ENCODE measurements at places on chromosomes 5 and 9. TPM values are rescaled to one million over a fixed set of nuclear protein-coding genes. Genes with fewer than 3 reads are reported as not detected.

DNA sequence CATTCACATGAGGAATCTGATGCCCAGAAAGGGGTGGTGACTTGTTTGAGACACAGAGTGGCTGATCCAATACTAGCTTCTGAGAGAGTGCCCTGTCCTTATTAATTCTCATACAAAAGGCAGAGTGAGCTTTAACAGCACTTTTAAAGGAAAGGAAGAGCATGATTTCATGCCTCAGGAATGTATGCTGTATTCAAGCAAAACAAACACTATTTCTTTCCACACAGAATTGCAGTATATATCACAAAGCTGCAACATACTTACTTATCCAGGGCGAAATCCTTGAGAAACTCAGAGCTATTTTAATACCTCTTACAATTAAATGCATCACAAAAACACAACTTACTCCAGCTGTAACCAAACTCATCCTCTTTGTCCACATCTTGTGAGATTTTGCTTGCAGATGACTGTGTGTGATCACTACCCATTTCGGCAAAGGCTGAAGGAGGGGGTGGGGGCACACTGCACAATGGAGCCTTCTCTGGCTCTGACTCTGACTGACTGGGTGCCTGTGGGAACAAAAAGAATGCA lies 139.8 kb downstream of the MPDZ start:
- no peak for DNase-seq

DNA sequence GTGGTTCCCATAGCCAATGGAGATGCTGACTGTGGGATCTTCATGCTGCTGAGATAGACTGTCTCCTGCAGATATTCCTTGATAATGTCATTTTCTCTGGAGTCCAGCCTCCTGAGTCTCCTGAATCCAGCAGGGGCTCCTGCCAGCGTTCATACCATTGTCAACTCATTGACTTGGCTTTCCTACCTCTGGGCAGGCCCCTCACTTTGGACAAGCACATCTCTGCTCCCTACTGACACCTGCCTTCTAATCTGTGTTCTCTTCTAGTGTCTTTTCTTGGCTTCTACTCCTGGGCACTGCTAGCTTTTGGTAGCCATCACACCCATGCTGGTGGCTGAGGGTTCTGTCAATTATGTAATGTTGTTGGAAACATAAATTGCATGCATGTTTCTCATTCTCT lies 138.0 kb downstream of the ADCY2 start:
- no peak for DNase-seq

GRCh38 chr9:114906922-114907571 lies 23.3 kb downstream of the TNFSF8 start:
- no peak for DNase-seq

The CTXN3 gene
- total RNA-seq = not detected

- DNase-seq = no peak
Measured at GRCh38 chr9:134030821-134031470, 5.7 kb downstream of the BRD3OS start.

The OR1J2 gene
- not detected for total RNA-seq

DNA sequence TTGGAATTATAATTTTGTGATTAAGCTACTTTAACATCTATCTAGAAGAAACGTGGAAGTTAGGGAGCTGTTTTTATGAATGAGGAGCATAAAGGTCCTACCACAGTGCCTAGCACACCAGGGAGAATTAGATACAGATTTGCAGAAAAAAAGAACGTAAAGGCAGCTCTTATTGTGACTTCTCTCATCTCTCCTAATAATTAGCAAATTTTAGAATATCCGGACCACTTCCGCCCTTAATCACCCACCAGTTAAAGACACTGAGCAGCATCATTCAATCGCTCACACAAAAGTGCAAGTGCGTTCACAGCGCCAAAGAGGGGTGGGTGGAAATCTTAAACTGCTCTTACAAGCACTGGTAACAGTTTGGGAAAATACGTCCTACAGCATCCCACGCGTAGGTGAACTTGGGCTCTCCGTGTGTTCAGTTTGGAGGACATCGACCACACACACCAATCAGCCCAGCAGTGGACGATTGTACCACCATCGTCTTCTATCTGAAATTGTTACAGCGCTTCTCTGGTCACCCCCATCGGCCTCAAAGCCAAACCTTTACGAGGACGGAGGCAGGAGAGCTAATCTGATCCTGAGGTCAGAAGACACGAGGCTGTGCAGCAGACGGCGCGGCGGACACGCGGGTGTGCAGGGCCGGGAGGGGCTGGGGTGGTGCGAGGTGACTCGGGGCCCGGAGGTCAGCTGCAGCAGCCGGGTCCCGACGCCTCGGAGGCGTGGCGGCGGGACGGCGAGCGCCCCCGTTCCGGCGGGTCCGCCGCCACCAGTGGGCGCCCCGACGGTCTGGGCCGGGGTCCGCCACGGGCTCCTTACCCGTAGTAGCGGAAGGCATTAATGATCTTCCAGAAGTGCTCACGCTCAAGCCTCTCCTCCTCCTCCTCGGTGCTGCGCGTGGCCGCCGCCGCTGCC lies 646 bp downstream of the CARNMT1 start:
- DNase-seq = peak; percentile 7

DNA sequence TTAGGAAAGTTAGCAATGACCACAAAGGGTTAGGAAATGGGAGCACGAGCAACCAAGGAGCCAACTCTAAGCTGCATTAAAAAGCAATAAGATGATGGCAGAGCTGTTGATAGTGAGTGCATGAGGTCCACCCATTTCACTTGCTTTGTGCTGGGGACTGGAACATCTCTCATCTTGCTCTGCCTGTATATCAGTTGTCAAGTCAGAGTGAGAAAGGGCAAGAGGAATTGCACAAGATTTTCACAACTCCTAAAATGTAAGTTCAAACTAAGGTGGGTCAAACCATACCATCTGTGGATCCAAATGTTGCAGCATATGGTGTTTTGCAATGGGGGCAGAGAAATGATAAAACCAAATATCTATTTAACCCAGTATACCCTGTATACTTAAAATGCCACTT lies 2.8 kb upstream of the ESM1 start:
- DNase-seq = no peak

DNA sequence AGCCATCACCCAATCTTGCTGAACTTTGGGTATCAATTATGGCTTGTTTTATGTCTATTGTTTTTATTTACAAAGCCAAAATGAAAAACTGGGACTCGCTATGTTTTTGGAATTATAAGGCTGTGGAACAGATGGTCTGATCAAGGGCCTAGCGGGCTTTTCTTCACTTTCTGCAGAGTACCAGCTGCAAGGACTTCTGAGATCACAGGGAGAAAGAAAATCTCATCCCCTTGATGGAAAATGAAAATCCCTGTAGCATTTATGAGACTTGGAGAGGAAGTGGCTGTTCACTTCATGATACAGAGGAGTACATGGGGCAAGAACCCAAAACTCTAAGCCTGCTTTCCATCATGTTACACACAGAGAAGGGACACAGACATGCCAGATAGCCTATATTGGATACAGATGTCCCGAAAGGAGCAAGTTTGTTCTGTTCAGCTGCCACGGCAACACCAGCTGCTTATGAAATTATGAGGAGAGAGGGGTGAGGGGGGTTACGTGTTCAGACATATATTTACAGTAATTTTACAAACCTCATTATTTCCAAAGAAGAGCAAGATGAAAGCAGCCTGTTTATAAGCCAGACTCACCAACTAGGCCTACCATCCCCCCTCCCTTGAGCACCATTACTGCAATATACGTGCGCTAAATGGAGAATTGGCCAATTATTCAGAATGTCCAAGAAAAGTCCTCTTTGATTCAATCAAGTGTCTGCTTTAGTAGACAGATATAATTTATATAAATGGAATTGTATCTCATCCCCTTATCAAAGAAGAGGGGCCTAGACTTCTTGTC lies 220.0 kb downstream of the MARCHF11 start:
- no peak for DNase-seq

DNA sequence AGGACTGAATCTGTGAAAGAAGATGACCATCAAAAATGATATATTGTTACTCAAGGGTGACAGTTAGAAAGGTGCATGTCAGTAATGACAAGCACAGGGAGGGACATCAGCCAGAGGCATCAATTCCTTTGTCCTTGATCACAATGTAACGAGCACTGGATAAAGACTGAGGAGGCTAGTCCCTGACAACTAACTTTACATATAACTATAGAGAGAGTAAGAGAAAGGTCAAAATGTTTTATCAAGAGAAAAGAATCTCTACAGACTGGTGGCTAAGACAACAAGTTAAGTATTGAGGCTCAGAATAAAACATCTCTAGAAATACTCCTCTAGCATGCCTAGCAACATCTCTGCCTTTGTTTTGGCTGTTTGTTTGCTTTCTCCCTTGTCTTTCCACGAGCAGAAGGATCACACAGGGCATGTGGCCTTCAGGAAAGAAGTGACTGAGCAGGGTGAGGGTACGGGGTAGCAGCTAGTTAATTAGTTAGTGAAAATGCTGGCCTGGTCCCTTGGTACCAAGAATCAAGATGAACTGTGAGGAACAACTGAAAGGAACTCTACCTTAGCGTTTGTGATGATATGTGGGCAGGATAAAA lies 724.1 kb upstream of the MEF2C start:
- DNase-seq = no peak

- no peak for DNase-seq
Measured at GRCh38 chr9:129576546-129577543, 44.1 kb downstream of the C9orf50 start.

GRCh38 chr9:72539824-72540347 lies 18.5 kb downstream of the TMC1 start:
- DNase-seq = no peak

GRCh38 chr9:131574730-131575640 lies 29.7 kb downstream of the PRRT1B start:
- DNase-seq = no peak

GRCh38 chr9:20884985-20885593 lies 146.4 kb downstream of the HACD4 start:
- no peak for DNase-seq

DNA sequence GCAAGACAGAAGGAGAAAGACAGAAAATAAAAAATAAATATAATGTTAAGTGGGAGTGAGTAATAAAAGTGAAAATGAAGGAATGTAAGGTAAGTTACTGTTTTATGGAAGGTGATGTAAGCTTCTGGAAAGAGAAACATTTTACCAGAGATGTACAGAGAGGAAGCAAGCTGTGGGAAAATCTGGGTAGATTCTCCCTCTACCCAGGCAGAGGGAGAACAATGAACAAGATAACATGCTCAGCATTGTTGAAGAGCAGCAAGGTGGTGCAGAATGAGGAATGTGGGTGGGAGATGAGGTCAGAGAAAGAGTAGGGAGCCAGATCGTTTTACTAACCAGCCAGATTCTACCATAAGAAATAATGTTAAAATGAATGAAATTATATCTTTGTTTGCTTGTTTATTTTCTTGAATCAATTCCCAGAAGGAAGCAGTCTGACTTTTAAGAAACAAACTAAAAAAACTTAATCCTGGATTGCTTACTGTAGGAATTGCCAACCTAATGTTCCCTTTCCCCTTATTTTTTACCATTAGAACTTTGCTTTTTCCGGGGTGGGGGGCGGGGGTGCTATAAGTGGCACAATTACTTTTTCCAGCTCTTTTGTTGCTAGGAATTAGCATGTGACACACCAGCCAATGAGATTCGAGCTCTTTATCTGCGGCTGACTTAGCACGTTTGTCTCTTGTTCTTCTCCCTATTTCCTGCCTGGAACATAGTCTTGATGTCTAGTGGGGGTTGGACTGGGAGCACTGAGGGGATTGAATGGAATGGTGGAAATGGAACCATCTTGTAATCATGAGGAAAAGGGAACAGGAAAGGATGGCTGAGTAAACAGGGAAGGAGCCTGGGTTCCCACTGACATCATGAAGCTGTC lies 356.7 kb downstream of the TMEM167A start:
- DNase-seq = no peak

The ZNF169 gene
- 1.00 TPM for total RNA-seq

- no peak for DNase-seq
Measured at GRCh38 chr9:110153431-110153830, 54.5 kb downstream of the C9orf152 start.

GRCh38 chr5:154258531-154259217 lies 68.1 kb downstream of the GALNT10 start:
- no peak for DNase-seq

DNA sequence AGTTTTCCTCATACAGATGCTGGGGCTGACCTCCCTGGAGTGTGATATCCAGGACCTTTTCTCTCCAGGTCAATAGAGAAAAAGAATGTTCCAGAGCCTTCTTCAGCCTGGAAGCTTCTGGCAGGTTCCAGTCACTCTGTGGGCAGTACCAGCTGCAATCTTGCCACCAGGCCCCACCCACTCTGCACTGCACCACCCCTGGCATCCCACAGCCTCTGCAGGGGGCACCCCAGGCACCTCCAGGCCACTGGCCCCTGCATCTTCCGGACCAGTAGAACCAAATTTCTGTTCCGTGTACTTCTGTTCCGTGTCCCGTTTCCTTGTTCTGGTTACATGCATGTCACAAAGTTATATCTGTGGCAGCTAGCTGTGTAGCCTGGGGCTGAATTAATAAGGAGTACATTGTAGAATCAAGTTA lies 83.3 kb upstream of the ZBTB43 start:
- no peak for DNase-seq

GRCh38 chr5:177447066-177447610 lies 524 bp downstream of the PRR7 start:
- no peak for DNase-seq

The IFNB1 gene
- total RNA-seq = not detected

- no peak for DNase-seq
Measured at GRCh38 chr9:104972242-104972866, 44.4 kb upstream of the ABCA1 start.

- no peak for DNase-seq
Measured at GRCh38 chr5:100654895-100655294, 119.7 kb downstream of the FAM174A start.

- no peak for DNase-seq
Measured at GRCh38 chr5:93800988-93801811, 59.8 kb upstream of the POU5F2 start.

DNA sequence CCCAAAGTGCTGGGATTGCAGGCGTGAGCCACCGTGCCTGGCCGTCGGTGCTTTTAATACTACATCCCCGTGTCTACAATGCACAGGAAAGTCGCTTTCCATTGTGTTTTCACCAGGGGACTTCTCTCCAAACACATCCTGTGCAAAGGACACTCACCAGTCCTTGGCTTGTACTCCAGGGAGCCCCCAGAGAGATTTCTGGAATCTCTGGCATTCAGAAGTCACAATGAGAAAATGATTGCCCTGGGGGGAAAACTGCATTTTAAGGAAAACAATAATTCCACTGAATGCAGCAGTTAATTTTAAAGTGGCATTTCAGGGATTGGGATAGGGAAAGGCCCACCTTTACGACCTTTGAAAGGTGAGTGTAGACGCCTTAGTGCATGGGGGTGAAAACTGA lies 112.0 kb downstream of the ADAMTS16 start:
- no peak for DNase-seq

- DNase-seq = no peak
Measured at GRCh38 chr9:97557606-97558095, 56.2 kb downstream of the TMOD1 start.

DNA sequence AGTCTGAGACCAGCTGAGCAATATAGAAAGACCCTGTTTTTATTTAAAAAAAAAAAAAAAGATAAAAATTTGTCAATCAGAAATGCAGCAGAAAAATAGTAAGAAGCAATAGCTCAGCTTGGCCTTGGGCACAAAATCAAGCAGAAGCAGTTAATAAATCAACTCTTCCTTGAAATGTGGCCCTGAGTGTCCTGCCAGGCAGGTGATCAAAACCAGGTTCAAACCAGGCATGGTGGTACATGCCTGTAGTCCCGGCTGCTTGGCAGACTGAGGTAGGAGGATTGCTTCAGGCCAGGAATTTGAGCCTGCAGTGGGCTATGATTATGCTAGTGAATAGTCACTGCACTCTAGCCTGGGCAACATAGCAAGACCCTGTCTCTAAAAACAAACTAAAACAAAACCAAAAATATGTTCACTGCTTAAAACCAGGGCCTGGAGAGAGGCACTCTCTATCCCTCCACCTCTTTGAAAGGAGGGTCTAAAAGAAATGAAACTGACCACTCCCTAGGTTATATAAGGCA lies 27.9 kb upstream of the KLF9 start:
- no peak for DNase-seq

- DNase-seq = no peak
Measured at GRCh38 chr5:31481531-31482165, 50.2 kb downstream of the DROSHA start.
